Fibroblast of lung (primary cell): ENCODE measurements at places on chromosomes 2 and 18.

GRCh38 chr2:647691-648231 is 29.4 kb downstream of the TMEM18 start:
- H3K36me3 ChIP-seq, result no peaks in the 10 kb centered on the region
- DNase-seq, result no peak
- no peaks in the 10 kb centered on the region for H3K4me1 ChIP-seq
- no peak overlapping the region for H3K27ac ChIP-seq
- no peaks in the 10 kb centered on the region for H3K27me3 ChIP-seq

GRCh38 chr2:16264931-16265540 is 324.7 kb downstream of the MYCN start:
- H3K27ac ChIP-seq, result no peak overlapping the region
- DNase-seq, result no peak
- no peaks in the 10 kb centered on the region for H3K27me3 ChIP-seq
- no peak overlapping the region for H3K4me3 ChIP-seq
- H3K36me3 ChIP-seq, result no peaks in the 10 kb centered on the region

- no peak overlapping the region for H3K27ac ChIP-seq
- H3K4me3 ChIP-seq, result no peak overlapping the region
- H3K4me1 ChIP-seq, result peaks cover 11% of the 10 kb centered on the region
- H3K36me3 ChIP-seq, result no peaks in the 10 kb centered on the region
- DNase-seq, result no peak
- no peaks in the 10 kb centered on the region for H3K27me3 ChIP-seq
Observed at GRCh38 chr2:218319813-218320365, 27.6 kb upstream of the TMBIM1 start.

GRCh38 chr18:12630136-12630535 is 27.8 kb downstream of the SPIRE1 start:
- H3K27me3 ChIP-seq, result no peaks in the 10 kb centered on the region
- H3K27ac ChIP-seq, result no peak overlapping the region
- H3K4me3 ChIP-seq, result no peak overlapping the region
- DNase-seq, result peak; percentile 61

DNA sequence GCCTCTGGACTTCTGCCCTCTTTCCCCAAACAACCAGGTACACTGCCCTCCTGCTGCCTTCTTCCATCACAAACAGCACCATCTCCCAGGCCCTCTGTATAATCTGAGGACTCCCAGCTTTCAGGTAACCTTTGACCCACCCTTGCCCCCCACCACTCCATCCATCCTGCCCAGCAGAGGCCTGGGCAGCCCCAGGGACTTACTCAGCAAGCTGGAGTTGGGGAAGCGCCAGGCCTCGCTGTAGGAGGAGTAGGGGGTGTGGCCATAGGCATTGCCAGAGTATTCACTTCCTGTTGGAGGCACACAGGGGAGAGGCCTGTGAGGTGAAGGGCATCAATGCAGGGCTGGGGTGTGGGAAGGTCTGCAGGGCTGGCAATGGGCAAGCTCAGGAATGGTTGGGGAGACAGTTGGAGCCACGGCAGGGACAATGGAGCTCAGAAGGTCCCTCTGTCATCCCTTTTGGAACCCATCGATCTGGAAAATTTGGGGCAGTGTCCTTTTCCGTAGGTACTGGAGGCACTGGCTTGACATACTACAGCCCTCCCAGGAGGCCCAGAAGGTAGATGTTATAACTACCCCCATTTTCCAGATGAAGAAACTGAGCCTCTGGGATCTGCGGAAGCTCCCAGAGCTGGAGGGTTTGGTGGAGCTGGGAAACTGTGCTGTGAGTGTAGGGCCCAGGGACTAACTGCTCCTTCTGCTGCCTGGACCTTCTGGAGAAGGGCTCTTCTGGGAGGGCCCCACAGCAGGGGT is 46.3 kb downstream of the PSD4 start:
- H3K4me1 ChIP-seq, result peaks cover 12% of the 10 kb centered on the region
- peaks cover 2% of the 10 kb centered on the region for H3K27me3 ChIP-seq
- no peak overlapping the region for H3K27ac ChIP-seq
- DNase-seq, result peak; percentile 71

DNA sequence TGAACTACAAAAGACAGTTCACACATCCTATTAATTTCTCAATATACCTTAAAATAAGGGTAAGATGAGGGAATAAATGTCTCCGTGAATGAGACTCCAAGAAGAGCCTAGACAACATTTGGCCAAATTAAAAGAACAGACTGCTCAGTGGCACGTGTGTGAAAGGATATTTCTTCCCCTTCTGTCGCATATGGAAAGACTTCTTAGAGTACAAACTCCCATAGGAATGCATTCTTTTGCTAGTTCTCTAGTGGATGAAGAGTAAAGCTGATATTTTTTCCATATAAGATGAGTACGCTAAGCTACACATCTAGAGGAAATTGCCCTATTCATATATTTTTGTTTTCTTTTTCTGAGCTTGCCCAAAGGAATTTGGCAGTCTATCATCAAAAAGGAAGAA is 710.0 kb upstream of the ID2 start:
- H3K27ac ChIP-seq, result no peak overlapping the region
- DNase-seq, result no peak
- no peaks in the 10 kb centered on the region for H3K4me1 ChIP-seq
- H3K4me3 ChIP-seq, result no peak overlapping the region
- no peaks in the 10 kb centered on the region for H3K36me3 ChIP-seq
- no peaks in the 10 kb centered on the region for H3K27me3 ChIP-seq

DNA sequence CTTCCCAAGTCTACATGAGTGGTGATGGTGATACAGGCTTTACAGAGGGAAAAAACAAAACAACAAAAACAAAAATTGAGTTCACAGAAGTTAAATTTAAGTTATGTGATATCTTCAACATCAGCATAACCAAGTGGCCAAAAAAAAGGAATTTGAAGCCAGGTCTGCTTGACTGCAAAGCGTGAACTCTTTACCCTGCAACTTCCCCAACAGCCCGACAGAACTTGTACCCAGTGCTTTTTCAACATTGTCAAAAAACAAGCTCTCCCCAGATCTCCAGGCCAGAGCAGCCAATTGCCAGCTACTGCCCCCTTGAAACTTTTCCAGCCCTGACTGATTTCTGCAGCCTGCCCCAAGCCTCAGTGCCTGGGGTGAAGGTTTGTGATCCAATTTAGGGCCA is 76.7 kb downstream of the RNF144A start:
- H3K4me3 ChIP-seq, result no peak overlapping the region
- no peak overlapping the region for H3K27ac ChIP-seq
- no peaks in the 10 kb centered on the region for H3K36me3 ChIP-seq
- no peaks in the 10 kb centered on the region for H3K4me1 ChIP-seq

- peaks cover 2% of the 10 kb centered on the region for H3K27me3 ChIP-seq
- peak overlapping the region; percentile 57 for H3K27ac ChIP-seq
- no peak for DNase-seq
- peaks cover 13% of the 10 kb centered on the region for H3K4me1 ChIP-seq
Observed at GRCh38 chr2:20515290-20516220, 68.7 kb downstream of the RHOB start.

DNA sequence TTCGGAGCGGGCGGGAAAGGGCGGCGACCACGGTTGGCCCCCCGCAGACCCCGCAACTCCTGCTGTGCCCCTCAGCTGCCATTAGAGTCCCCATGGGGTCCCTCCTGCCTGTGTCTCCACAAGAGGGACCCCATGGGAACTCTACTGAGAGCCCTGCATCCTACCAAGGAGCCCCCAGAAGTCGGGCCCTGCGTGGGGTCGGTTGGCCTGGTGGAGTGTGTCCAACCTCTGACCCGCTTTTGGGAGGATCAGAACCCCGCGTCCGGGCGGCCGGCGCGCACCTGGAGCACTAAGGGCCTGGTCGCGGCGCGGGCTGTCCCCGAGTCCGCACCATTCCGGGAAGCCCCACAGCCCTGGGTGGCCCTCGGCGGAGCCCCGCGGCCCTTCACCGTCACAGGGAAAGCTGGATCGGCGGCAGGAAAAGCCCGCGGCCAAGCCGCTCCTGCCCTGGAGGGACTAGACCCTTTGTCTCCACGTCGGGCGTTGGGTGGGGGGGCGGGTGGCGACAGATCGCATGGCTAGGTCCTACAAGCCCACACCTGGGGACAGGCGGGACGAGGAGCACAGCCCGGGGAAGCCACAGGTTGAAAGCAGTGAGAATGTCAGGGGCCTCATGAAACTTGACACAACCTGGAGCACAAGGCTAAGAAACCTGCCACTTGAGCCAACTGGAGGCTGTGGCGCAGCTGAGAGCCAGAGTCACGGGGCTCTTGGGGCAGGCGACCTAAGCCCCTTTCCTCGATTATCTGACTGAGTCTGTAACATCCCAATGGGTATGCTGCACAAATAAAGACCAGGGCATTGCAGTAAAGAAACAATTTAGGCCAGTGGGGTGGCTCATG is 11.2 kb upstream of the CXXC1 start:
- no peak for DNase-seq
- H3K4me3 ChIP-seq, result peak overlapping the region; percentile 70
- H3K27me3 ChIP-seq, result peaks cover 6% of the 10 kb centered on the region
- H3K27ac ChIP-seq, result no peak overlapping the region
- no peaks in the 10 kb centered on the region for H3K36me3 ChIP-seq
- no peaks in the 10 kb centered on the region for H3K4me1 ChIP-seq

DNA sequence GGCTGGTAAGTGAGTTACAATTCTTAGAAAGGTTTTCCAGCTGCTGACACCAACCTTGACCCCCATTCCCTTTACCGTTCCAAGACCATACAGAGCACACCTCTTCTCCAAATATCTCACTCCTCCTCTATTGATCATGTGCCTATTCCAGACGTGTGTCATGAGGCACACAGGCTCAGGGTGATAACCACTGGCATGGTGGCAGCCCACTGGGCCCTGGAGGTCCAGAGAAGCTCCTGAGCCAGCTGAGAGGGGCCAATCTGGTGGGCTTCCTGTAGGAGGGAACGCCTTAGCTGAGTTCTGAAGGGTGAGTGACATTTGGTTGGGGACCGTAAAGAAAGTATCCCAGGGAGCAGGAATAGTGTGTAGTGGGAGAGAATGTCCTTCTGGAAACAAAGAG is 28.3 kb downstream of the ZAP70 start:
- no peaks in the 10 kb centered on the region for H3K36me3 ChIP-seq
- no peaks in the 10 kb centered on the region for H3K27me3 ChIP-seq
- no peaks in the 10 kb centered on the region for H3K4me1 ChIP-seq

GRCh38 chr2:67540962-67541361 is 143.8 kb downstream of the ETAA1 start:
- H3K36me3 ChIP-seq, result no peaks in the 10 kb centered on the region
- no peak for DNase-seq
- H3K27me3 ChIP-seq, result no peaks in the 10 kb centered on the region
- H3K4me3 ChIP-seq, result no peak overlapping the region
- no peak overlapping the region for H3K27ac ChIP-seq

DNA sequence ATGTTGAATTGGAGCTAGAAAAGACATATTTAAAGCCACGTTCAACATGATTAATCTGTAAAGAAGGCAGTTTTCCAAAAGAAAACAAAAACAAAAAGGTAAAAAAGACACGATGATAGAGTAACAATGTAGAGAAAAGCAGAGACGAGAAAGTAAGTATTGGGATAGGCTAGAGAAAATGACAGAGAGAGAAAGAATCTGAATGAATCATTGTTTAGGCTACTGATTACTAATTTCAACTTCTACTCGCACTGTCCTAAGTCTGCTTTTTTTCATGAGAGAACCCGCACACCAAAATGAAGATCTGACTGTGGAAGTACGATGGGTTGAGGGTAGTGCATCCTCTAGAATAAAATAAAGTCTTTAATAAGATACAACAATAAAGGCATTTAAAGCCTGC is 1599.2 kb upstream of the TMEFF2 start:
- no peak for DNase-seq
- no peaks in the 10 kb centered on the region for H3K36me3 ChIP-seq
- H3K4me3 ChIP-seq, result no peak overlapping the region
- no peak overlapping the region for H3K27ac ChIP-seq

DNA sequence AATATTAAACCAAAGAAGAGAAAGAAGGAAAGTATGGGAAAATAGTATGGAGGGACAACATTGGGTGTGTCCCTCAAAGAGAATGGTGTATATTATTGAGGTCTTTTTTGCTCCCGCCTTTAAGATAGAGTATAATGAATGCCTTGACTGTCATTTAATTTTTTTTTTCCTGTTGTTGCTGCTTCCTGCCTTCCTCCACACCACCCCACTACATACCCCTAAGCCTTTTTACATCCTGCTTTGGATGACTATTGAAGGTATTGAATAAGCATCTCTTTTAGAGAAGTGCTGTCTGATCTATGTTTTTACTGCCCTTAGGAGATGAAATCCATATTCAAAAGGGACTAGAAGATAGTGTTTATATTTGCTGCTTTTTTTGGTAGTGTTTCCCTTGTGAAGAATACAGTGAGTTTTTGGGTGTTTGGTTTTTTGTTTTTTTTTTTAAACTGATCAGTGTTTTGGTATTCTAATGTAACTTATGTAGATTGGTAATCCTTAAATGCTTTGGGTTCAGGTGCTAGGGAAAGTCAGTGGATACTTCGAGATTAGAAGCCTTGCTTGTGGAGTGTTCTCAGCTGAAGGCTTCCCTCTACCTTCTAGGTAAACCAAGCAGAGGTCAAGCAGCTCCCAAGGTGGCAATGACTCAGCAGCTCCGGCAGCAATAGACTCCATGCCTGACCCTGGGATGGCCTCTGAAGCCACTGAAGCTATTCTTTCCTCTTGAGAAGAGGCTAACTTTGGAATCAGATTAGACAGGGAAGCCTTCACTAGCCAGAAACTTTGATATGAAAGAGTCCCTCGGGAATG is 5.0 kb downstream of the FZD7 start:
- DNase-seq, result peak; percentile 75
- H3K36me3 ChIP-seq, result peaks cover 8% of the 10 kb centered on the region
- peak overlapping the region; percentile 17 for H3K4me3 ChIP-seq
- H3K4me1 ChIP-seq, result peaks cover 8% of the 10 kb centered on the region
- H3K27me3 ChIP-seq, result no peaks in the 10 kb centered on the region

DNA sequence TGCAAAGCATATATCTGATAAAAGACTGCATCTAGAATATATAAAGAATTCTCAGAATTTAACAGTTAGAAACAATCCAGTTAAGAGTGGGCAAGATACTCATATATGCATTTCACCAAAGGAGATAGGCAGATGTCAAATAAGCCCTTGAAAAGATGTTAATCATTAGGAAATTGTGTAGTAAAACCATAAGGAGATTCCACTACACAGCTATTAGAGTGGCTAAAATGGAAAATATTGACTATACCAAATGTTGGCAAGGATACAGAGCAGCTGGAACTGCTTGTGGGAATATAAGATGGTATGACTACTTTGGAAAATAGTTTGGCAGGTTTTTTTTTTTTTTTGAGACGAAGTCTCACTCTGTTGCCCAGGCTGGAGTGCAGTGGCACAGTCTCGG is 59.5 kb downstream of the CAB39 start:
- H3K36me3 ChIP-seq, result no peaks in the 10 kb centered on the region
- H3K27ac ChIP-seq, result no peak overlapping the region
- H3K27me3 ChIP-seq, result no peaks in the 10 kb centered on the region
- H3K4me1 ChIP-seq, result peaks cover 13% of the 10 kb centered on the region
- H3K4me3 ChIP-seq, result no peak overlapping the region

- H3K36me3 ChIP-seq, result no peaks in the 10 kb centered on the region
- H3K4me1 ChIP-seq, result no peaks in the 10 kb centered on the region
- no peak overlapping the region for H3K4me3 ChIP-seq
- H3K27ac ChIP-seq, result no peak overlapping the region
Observed at GRCh38 chr2:29253-29652, 17.1 kb downstream of the FAM110C start.

- no peak overlapping the region for H3K27ac ChIP-seq
- H3K27me3 ChIP-seq, result no peaks in the 10 kb centered on the region
- H3K4me3 ChIP-seq, result no peak overlapping the region
- peak; percentile 14 for DNase-seq
- H3K36me3 ChIP-seq, result no peaks in the 10 kb centered on the region
Observed at GRCh38 chr2:58834404-58834803, 593.3 kb upstream of the FANCL start.
